ENCODE measurements at places on chromosomes 2 and 18.

DNA sequence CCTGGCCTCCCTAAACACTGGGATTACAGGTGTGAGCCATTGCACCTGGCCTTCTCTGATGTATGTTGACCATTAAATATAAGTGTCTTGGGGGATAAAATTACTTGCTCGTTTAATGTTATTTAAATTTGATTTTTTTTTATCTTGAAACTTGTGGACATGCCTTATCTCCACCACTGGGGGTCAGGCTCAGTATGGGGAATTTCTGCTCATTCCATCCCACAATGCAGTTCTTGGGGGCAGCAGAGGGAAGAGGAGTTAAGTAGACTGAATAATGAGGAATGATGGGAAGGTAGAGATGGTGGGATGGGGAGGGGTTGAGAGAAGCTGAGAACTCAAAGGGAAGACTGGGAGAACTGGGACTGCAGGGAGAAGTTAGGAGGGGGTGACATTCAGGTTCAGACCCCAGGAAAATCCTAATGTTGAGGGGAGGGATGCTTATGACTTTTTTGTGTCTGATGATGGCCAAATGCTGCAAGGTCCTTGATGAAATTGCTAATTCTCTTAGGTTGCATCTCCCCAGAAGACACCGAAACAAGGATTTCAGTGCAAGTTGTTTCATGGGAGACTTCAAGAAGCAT is 174.2 kb downstream of the MIB1 start:
- DNase-seq = no peak

DNA sequence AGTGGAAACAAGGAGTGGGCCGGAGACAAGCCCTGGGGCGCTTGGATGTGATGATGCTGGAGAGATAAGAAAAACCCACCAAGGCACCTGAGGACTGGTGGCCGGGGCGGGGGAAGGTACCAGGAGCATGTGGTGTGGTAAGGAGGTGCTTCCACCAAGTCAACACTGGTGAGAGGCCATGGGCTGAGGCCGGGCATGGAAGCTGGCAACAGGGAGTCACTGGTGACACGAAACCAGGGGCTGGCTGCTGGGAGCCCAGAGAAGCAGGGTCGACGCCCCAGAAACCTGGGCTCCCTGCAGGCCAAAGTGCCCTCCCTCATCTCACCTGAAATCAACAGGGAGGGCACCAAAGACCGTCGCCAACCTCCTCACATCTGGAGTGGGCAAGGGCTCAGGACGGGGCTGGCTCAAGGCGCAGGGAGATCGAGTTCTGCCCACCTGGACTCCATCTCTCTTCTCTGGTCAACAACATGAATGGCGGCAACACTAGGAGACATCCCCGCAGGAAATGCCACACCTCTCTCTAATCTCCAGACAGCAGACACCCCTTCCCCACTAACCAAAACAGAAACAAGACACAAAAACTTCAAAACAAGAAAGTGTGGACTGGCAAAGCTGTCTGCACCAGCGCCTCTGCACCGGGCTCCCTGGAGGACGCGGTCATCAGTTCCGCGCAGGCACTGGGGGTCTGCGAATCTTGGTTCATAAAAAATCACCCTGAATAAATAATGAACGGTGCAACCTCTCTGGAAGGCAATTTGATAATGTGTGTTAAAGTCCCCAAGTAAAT is 185.5 kb downstream of the HDAC4 start:
- DNase-seq = no peak

DNA sequence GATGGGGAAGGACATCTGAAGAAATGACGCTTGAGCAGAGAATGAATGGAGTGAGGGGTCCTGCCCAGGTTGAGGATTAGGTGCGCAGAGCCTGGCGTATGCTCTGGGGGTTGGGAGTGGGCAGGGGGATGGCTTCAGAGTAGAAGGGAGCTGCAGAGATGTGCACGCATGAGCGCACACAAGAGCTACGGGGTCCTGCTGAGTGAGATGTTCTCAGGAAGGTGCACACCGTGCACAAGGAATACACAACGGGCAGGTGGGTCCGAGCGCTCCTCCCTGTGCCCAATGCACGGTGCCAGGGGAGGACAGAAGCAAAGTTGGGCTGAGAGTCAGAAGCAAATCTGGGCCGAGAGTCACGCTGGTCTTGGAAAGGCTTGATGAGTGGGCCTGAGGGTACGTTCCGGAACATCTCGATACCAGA is 25.5 kb downstream of the TWIST2 start:
- no peak for DNase-seq

DNA sequence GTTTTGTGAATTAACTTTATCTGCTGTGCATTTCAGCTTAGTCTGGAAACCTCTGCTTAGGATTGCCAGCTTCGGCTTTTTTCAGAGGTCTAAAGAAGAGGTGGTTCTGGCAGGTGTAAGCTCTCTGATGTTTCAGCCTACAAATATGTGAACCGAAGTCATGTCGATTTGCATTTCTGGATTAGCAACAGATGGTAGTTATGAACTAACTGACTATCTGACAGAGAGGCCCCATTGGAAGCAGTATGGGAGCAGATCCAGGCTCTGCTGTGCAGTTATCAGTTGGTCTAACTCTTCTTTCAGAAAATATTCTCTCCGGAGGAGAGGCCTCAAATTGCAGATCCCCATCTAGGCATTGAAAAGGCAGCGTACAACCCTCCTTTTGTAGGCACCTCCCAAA is 32.7 kb upstream of the SPRED2 start:
- no peak for DNase-seq

GRCh38 chr18:3380384-3380961 is 69.5 kb upstream of the TGIF1 start:
- no peak for DNase-seq

GRCh38 chr2:10172033-10172871 is 49.7 kb downstream of the RRM2 start:
- DNase-seq = no peak

DNA sequence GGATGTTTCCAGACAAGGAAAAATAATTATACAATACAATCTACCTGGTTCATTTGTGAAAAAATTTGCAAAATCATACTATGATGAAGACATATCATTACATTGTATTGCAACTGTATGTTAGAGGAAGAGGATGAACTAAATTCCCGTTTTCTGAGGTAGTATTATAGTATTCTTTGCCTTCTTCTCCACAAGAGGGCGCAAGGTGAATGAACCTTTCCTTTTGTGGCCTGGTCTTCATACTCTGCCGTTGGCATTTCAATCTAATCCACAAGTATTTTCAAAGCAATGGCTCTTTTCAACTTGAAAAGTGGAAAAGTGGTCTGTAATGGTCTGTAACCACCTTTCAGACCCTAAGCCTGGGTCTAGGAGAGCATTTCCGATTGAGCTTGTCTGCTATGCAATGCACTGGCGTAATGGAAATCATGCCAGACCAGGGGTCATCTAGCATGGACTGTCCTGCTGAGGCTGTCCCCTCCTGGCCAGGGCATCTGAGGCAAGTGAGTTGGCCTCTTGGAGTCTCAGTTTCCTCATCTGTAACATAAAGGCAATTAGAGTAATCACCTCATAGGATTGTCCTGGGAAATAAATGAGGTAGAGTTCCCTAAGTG is 30.8 kb upstream of the ZNF396 start:
- DNase-seq = no peak
